NCI-H1436 treated with DMSO at 0.1 percent for 48 hours (cell line): ENCODE measurements at places on chromosomes 7 and 10.

- no peak for DNase-seq
Measured at GRCh38 chr7:2602406-2603043, 29.3 kb upstream of the TTYH3 start.

GRCh38 chr7:33423646-33424020 is 294.3 kb downstream of the BBS9 start:
- no peak for DNase-seq

GRCh38 chr7:110373416-110373815 is 717.5 kb upstream of the LRRN3 start:
- DNase-seq = no peak

DNA sequence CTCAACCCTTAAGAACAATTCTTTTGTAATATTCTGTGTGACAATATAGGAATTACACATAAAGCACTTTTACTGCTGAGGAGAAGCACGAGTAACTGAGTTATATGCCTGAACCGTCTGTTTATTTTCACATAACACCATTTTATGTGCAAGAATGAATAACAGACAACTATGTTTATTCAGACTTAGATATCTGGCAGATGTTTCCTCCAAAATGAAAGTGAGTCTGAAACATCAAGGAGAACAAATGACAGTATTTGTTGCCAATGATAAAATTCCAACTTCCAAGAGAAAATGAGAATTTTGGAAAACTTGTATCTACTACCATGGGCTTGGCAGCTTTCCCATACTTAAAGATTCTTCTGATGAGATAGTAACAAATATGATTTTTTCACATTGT is 51.4 kb downstream of the DNMBP start:
- no peak for DNase-seq

DNA sequence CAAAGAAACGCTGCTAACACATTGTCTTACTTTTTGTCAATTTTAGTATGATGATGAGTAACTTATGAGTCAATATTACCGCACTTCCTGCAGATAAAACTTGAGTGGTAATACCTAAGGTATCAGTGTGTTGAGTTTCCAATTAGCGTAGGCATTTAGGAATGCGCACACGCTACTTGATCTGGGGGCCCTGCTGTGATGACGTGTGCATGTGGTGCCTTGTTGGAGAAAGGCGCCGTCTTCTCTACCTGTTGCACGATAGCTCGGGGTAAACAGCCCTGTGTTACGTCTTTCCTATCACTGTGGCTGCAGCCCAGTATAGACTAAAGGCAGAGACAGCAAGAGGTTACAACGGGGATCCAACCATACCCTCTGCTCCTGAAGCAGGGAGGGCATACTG is 476.8 kb upstream of the ADARB2 start:
- no peak for DNase-seq

DNA sequence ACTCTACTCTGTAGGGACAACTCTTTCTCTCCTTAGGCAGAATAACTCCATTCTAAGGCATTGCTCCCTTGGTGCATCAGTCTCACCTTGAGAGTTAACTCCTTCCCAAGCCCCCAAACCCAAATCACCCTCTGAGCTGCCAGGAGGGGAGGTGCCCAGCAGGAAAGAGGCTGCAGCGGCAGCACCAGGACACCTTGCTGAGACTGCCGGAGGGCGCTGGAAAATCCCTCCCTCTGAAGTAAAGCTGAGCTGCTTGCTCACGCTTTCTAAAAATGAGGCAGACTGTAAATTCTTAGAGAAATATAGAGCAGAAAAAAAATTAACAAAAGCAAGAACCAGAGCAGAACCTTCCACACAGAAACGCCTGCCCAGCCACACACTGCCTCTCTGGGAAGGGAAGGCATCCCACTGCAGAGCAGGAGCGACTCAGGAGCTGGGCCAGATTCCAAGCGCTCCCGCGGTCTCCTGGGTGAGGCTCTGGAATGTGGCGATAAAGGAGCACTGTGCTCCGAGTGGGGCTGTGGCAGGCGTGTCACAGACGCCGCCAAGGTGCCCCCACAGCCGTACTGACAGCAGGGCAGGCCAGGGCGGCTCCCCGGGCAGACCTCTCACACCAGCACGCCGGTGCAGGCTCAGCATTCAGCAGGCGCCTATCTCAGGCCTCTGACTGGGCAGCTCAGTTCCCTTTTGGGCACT is 202.1 kb downstream of the TNS3 start:
- no peak for DNase-seq

DNA sequence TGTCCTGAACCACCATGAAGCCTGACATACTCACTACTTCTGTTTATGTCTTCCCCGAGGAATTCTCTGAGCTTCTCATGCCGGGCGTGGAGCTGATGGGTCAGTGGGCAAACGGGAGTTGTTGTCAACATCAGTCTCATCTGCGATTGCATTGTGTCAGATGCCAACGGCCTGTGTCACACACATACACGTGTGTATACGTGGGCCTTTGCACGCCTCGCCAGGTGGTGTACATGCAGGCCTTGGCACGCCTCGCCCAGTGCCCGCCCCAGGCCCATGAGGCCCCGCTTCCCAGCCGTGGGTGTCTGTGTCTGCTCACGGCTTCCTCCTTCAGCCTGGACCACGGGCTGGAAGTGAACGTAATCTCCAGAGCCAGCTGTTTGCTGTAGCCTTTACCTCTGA is 7.5 kb upstream of the CSGALNACT2 start:
- no peak for DNase-seq

GRCh38 chr7:81317741-81318140 is 398.9 kb upstream of the SEMA3C start:
- no peak for DNase-seq

- no peak for DNase-seq
Measured at GRCh38 chr10:21002091-21002878, 105.2 kb upstream of the NEBL start.

DNA sequence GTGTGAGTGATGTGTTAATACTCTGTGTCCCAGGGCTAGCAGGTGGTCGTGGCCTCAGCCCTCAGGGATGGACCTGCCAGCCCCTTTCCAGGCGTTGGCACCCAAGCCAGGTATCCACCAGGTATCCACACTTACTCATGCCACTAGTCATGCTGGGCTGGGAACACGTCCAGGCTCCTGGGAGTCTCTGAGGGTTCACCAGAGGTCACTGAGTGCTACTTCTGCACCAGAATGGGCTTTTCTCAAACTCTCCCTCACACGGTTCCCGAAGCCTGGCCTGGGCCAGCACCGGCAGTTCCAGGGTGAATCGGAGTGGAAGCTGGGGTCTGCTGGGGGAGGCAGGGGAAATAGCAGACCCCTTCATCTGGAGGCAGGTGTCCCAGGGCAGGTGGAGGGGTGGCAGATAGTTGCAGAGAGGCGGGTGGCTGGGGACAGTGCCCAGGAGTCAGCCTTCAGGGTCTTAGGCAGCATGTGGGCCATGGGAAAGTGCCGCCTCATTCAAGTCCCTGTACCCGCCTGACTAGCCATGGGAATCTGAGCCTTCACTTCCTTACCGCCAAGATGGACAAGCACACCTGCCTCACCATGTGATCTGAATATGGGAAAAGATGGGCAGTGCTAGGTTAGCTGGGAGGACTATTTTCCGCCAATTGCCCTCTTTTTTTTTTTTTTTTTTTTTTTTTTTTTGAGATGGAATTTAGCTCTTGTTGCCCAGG is 95.5 kb upstream of the GTF2I start:
- DNase-seq = no peak

DNA sequence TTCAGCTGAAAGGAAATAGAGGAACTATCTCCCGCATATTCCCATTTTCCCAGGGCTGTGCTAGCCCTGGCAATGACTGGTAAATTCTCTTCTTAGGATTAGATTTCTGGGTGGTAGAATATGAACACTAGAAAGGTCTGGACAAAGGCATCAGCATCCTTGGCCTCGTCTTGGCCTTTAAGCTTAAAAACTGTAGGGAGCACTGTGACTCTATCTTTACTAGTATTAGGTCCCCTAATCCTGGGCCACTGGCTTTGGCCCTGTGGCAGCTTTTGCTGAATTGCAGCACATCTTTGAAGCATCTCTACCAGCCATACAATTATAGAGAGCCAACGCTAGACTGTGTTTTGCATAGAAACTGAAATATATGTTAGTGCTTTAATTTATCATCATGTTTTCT is 41.5 kb upstream of the EBLN1 start:
- DNase-seq = no peak
